ENCODE measurements at places on chromosomes 1 and 21.

GRCh38 chr1:99369154-99369553 is 104.9 kb downstream of the PLPPR4 start:
- DNase-seq: no peak

DNA sequence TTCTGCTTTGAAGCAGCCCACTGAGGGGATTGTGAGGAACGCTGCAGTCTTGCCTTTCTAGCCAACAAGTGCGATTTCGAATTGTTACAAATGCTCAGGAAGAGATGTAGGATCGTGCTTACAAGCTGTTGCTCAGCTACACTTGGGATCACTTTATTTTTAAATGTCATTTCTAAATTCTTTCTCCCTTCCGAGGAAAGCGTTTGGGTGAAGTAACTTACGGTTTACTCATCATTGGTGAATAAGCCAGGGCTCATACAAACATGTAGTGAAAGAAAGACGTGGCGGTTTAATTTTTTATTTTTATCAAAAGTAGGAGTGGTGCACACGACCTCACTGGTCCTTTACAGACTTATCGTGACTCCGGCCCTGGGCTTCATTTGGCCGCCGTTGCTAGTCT is 386.6 kb downstream of the KIF26B start:
- DNase-seq: no peak

DNA sequence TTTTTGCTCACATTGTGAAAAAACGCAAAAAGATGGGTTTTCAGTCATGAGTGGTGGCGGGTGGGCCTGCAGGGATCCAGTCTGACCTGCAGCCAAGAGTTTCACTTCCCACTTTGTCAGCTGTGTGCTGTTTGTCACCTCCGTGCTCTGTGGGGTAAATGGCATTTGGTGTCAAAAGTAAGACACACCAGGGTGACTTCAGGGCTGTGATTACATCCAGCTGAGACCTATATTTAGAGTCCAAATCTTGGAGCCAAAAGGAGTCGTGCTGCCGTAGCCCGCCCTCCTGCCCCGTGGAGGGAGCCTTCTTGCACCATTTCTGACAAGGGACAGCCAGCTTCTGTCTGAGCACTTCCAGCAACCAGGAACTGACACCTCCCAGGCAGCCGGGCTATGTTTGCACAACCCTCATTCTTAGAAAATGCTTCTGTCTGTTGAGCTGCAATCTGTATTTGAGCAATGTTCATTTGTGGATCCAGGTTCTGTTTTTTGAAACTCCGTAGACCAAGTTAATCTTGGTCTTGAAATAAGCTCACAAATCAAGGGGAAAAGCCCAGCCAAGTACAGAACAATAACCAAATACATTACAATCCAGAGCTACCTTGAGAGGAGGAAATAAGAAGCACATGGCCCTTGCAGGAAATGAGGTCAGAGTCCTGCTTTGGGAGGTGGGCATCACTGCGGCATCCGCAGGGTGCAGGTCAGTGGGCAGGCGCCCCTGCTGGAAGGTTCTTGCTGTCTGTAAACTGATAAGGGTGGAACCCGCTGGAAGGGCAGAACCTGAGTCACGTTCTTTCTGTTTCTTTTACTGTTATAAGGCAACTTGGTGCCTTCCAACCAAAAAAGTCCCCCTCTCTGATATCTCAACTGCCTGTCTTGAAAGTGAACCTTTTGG is 14.4 kb downstream of the ABCG1 start:
- DNase-seq: peak; percentile 75

- no peak for DNase-seq
Observed at GRCh38 chr1:7253988-7254587, 468.8 kb downstream of the CAMTA1 start.

GRCh38 chr1:61452176-61453035 is 272.5 kb downstream of the TM2D1 start:
- DNase-seq: no peak

DNA sequence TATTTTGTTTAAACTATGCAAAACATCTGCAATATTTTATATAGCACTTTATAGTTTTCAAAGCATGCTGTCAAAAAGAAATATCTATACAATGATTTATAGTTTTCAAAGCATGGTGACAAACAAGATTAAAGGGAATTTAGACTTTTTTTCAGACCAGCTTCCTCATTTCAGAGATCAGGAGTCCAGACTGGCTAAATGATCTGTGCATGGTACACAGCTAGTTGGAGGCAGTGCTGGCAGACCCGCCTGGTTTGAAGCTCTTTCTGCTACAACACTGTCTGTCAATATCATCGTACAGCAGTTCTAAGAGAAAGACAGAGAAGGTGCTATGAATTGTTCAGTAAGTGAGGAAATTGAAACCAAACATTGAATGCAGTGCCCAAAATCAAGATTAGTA is 479.0 kb downstream of the PTBP2 start:
- DNase-seq: peak; percentile 1

- DNase-seq: peak; percentile 75
Observed at GRCh38 chr1:35454616-35455015, 102.6 kb downstream of the KIAA0319L start.

- no peak for DNase-seq
Observed at GRCh38 chr1:224739997-224740684, 124.0 kb downstream of the CNIH3 start.

DNA sequence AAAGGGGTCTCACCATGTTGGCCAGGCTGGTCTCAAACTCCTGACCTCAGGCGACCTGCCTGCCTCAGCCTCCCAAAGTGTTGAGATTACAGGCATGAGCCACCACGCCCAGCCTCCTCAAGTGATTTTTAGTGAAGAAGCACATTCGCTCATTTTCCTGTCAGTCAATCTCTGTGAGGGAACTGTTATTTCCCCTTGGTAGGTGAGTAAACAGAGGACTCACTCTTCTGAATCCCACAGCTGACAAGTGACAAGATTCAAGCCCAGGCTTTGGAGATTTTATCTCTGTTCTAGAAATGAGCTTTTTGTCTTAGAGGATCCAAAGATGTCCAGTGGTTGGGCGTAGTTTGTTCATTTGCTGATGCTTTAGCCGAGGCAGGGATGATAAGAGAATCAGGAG is 43.9 kb upstream of the TACSTD2 start:
- no peak for DNase-seq

DNA sequence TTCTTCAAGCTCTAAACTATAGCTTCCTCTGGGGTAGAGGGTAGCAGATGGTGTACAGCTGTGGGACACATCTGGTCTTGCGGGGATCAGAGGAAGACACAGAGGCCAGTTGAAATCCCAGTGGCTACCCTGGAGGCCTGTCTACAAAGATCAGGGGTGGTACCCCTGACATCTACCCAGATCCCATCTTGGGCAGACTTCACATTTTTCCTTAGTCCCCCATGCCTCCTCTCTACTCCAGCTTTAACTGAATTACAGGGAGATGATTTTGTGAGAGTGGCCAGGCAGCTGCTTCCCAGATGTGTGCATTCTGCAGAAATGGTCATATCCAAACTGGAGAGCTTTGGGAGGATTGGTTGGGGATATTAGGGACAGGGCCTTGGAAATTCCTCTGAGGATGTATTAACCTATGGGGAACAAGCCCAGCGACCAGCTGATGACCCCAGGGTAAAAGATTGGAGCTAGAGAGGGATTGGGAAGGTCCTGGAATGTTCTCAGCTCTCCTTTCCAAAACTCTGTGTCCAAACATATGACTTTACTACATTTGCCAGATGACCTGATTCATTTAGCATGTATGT is 9.6 kb upstream of the CD34 start:
- DNase-seq: no peak

GRCh38 chr1:169681140-169681539 is 30.3 kb downstream of the SELL start:
- DNase-seq: no peak

DNA sequence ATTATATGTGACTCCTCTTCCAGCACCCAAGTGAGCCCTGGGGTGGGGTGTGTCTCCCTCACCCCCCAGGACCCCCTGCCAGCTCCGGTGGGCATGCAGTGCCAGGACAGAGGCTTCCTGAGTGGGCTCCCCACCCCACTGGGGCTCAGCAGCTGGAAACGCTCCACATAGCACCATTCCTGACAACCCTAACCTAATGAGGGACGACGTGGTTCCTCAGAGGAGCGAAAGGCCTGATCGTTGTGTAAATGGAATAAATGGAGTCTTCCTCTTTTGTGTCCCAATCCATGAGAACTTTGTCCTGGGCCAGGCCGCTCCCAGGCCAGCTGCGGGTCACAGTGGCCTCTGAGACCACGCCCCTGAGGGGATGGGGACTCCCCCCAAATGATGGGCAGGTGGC is 1.8 kb upstream of the TSPEAR start:
- DNase-seq: no peak

DNA sequence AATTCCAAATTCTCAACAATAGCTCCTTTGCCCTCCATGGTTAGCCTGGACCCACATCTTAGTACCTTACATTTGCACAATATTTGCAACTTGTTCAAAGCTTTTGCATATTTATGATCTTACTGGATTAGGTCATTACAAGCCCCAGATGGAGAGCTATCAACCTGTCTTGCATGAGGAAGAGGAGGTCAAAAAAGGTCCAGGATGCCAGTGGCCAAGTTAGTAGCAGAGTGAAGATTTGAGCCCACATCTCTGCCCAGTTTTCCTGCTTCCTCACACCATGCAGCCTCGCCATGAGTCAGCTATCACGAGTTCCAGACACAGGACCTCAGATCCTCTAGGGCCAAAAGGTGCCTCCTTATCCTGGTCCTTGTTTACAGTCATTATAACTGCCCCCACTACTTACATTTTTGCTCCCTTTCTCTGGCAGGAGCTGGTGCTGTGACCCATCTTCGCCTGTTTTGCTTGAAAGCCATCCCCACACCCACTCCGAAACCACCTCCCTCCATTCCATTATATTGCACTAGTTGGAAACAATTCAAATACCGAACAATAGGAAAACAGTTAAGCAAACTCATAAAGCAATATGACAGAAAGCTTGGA is 5.0 kb upstream of the AHCYL1 start:
- DNase-seq: no peak

- DNase-seq: no peak
Observed at GRCh38 chr1:215825056-215825455, 258.0 kb downstream of the KCTD3 start.
